ENCODE measurements at places on chromosomes 2 and 18.

DNA sequence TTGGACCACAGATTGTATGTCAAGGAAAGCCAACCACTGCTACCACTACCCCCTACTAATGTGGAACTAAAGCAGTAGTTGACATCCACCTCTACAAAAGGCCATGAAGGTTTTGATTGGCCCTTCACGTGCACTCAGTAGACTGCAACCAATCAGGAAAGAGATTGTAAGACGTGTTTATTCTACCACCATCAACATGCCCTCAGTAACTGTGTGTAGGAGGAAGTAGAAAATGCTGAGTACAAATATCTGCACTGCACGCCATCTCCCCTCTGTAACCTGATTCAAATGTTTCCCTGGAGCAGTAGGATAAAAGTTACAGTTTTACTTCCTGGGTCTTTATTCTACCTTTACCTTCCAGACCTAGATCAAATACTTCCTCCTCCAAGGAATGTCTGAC, 2.9 kb upstream of the CASP10 start:
- peaks cover 49% of the 10 kb centered on the region for H3K4me1 ChIP-seq
- H3K27me3 ChIP-seq, result peaks cover 13% of the 10 kb centered on the region
- no peaks in the 10 kb centered on the region for H3K36me3 ChIP-seq
- H3K4me3 ChIP-seq, result no peak overlapping the region
- no peak for DNase-seq
- no peak overlapping the region for H3K27ac ChIP-seq

DNA sequence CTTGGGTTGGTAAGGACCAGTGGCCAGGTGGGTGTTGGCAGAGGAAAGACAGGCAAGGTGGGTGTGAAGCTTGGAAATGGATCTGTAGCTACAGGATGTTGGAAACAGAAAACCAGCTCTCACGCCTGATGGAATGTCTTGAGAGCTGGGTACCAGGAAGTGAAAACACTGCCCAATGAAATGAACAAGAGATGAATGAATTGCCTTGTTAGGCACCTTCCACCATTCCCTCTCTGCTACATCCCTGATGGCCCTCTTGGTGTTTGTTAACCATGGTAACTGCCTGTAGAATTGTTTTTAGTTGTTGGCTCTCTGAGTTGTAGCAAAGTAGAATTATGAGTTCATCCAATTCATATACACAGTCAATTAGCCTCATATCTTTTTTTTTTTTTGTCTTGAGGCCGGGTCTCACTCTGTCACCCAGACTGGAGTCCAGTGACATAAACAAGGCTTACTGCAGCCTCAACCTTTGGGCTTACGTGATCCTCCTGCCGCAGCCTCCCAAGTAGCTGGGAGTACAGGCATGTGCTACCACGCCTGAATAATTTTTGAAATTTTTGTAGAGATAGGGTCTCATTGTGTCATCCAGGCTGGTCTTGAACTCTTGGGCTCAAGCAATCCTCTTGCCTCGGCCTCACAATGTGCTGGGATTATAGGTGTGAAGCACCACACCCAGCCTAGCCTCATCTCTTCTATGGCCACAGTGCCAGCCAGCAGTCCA, 9.5 kb downstream of the KCMF1 start:
- peak overlapping the region; percentile 13 for H3K27ac ChIP-seq
- H3K27me3 ChIP-seq, result peaks cover 3% of the 10 kb centered on the region
- no peak for DNase-seq
- no peaks in the 10 kb centered on the region for H3K36me3 ChIP-seq

GRCh38 chr2:219645631-219646527, 18.4 kb downstream of the SLC4A3 start:
- H3K4me3 ChIP-seq, result no peak overlapping the region
- H3K36me3 ChIP-seq, result no peaks in the 10 kb centered on the region
- no peak for DNase-seq
- peaks cover 4% of the 10 kb centered on the region for H3K4me1 ChIP-seq
- no peak overlapping the region for H3K27ac ChIP-seq

DNA sequence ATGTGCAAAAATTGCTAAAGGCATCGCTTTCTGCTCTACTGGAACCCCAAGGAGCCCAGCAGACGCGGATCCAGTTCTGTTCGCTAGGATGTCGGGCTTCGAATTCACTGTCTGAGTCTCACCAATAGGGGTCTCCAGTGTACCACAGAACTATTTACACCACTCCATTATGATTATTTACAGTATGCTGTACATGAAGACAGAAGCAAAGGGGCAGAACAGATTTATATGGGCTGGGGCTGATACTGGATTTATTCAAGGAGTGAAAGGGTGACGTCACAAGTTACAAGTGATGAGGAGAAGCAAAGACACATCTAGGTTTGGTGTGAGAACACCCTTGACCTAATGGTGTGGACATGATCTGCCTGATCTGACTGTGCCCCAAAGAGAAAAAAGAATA, 185.3 kb upstream of the ATP5MC3 start:
- H3K27me3 ChIP-seq, result peaks cover 15% of the 10 kb centered on the region
- no peak overlapping the region for H3K27ac ChIP-seq
- no peaks in the 10 kb centered on the region for H3K36me3 ChIP-seq
- peak; percentile 44 for DNase-seq

DNA sequence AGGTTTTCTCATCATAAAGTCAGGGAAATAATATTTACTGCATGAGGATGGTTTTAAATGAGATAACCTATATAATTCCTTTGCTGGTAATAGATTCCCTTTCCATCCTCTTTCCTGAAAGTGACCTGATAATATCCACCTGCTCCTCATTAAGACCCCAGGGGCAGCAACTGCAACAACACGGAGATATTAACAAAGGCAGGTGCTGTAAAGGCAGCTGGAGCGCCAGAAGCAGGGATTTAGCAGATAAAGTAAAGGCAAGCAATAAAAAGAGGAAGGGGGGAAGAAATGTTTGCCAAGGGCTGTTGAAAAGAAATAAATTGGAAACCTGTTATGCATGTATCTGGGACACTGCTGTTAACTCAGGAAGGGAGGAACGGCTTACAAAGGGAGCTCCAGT, 472.6 kb upstream of the KLHL29 start:
- H3K4me3 ChIP-seq, result no peak overlapping the region
- no peak overlapping the region for H3K27ac ChIP-seq
- no peaks in the 10 kb centered on the region for H3K4me1 ChIP-seq
- H3K27me3 ChIP-seq, result no peaks in the 10 kb centered on the region
- H3K36me3 ChIP-seq, result no peaks in the 10 kb centered on the region

GRCh38 chr2:20665243-20666004, 1.5 kb upstream of the GDF7 start:
- H3K27me3 ChIP-seq, result peaks cover 35% of the 10 kb centered on the region
- H3K4me3 ChIP-seq, result peak overlapping the region; percentile 33
- peaks cover 11% of the 10 kb centered on the region for H3K4me1 ChIP-seq
- H3K36me3 ChIP-seq, result no peaks in the 10 kb centered on the region
- DNase-seq, result no peak

GRCh38 chr18:44715842-44716241, 35.2 kb downstream of the SETBP1 start:
- no peaks in the 10 kb centered on the region for H3K27me3 ChIP-seq
- H3K4me1 ChIP-seq, result peaks cover 38% of the 10 kb centered on the region
- H3K36me3 ChIP-seq, result peaks cover 23% of the 10 kb centered on the region

GRCh38 chr2:58899692-58900091, 658.6 kb upstream of the FANCL start:
- H3K4me1 ChIP-seq, result no peaks in the 10 kb centered on the region
- H3K27me3 ChIP-seq, result peaks cover 2% of the 10 kb centered on the region
- DNase-seq, result no peak

DNA sequence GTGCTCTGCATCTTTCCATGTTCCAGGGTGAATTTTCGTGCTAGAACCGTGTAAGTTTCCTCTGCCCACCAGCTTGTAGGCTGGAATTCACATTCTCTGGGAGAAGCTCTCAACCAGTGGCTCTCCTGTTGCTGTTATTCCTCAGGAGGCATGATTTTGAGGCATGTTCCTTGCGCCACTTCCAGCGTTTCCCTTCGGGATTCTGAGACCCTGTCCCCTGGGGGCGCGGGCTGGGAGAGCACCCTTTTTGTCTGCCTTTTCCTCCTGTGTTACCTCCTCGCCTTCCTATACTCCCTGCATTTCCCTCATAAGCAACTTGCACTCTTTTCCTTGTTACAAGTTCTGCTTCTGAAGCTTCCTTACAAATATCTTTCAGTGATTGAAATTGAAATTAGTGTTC, 156.4 kb downstream of the PTPRM start:
- no peak for DNase-seq
- H3K27ac ChIP-seq, result no peak overlapping the region
- H3K4me3 ChIP-seq, result no peak overlapping the region
- H3K27me3 ChIP-seq, result peaks cover 2% of the 10 kb centered on the region
- no peaks in the 10 kb centered on the region for H3K4me1 ChIP-seq

DNA sequence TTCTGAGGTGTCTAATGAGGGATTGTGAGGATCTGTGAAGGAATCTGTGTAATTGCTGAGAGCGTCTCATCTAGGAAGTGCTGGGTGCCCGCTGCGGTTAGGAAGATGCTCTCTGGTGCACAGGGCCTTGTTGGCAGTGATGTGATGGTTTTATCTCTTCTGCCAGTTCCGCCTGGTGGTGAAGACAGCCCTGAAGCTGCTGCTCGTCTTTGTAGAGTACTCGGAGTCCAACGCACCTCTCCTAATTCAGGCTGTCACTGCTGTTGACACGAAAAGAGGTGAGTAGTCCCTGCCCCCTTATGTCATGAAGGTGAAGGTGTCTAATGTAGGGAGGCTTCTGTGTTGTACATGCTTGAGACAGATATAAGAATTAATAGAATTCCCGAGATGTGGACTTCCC, 234.2 kb downstream of the TPGS2 start:
- no peak overlapping the region for H3K27ac ChIP-seq
- no peak overlapping the region for H3K4me3 ChIP-seq
- no peaks in the 10 kb centered on the region for H3K4me1 ChIP-seq
- H3K36me3 ChIP-seq, result no peaks in the 10 kb centered on the region

- DNase-seq, result no peak
- H3K36me3 ChIP-seq, result no peaks in the 10 kb centered on the region
- H3K4me1 ChIP-seq, result no peaks in the 10 kb centered on the region
- H3K4me3 ChIP-seq, result no peak overlapping the region
Measured at GRCh38 chr2:199207011-199207410, 250.7 kb downstream of the SATB2 start.

All from immature natural killer cell (primary cell).